Activated CD8-positive, alpha-beta T cell treated with anti-CD3 and anti-CD28 coated beads for 36 hours (primary cell): ENCODE measurements at places on chromosomes 2 and 18. TPM values are rescaled to one million over a fixed set of nuclear protein-coding genes. Genes with fewer than 3 reads are reported as not detected.

DNA sequence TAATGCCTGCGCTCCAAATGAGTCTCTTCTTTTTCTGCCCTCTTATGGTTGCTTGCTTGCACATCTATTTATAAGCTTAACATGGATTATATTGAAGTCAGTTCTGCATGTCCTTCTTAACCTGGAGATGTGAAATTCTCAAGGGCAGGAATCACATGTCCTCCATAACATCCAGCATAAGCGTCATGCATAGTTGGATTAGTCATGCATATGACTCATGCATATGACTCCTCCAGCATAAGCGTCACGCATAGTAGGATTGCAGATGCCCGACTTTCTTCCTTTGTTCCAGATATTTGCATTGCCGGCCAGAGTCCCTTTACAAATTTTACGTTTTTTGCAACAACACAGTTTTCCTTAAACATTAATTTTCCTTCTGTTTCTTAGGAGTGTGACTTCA lies 308.6 kb downstream of the TGIF1 start:
- no peak overlapping the region for H3K4me3 ChIP-seq
- DNase-seq, result no peak
- H3K4me1 ChIP-seq, result no peaks in the 10 kb centered on the region
- H3K36me3 ChIP-seq, result no peaks in the 10 kb centered on the region

Gene CENPA
- 33.6 TPM for total RNA-seq

DNA sequence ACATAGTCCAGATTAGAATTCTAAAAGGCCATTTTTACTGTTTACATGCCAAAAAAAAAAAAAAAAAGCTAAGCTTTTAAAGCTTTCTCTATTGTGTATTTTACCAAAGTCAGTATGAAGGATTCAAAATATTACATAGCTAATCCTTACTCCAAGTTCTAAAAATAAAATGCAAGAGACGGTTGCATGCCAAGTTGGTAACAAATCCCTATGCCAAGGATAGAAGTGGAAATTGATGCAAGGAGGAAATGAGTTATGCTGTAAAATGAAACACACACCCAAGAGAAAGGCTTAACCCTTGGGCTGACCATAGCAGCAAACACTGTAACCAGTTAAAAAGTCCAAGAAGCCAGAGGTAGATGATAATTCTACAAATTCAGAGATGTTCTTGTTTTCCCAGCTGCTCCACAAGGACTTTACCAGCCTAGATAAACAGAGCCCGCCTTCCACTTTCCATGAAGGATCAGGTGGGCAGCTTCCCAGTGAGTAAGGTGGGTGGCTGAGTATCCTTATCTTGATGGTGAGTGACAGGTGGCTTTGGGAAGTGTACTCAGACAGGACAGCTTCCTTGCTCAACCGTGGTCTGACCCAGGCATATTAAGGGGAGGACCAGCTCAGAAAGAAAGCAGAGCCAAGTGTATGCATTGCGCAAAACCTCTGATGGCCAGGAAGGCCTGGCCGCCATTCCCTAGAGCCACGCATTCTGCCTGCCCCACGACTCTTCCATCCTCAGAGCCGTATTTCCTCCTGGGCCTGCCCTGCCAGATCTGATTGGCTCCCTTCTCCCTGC lies 34.4 kb downstream of the ATP8B1 start:
- H3K27ac ChIP-seq, result no peak overlapping the region
- no peaks in the 10 kb centered on the region for H3K36me3 ChIP-seq
- no peak for DNase-seq
- H3K4me3 ChIP-seq, result no peak overlapping the region

DNA sequence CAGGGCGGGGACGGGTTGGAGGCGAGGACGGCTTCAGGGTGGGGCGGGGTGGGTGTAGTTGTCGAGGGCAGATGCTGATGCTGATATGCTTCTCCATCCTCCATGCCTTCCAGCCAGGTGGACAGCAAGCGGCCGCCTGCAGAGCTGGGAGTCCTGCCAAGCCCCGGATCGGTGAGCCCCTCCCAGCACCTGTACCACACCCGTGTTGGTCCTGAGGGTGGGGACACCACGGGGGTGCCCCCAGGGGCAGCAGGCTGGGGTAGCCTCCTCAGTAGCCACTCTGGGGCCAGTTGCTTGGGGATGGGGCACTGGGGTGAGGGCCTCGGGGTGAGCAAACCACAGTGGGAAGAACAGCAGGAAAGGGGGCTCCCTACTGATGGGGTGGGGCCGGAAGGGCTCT lies 2.6 kb downstream of the ANO7 start:
- no peaks in the 10 kb centered on the region for H3K4me1 ChIP-seq
- no peaks in the 10 kb centered on the region for H3K36me3 ChIP-seq
- H3K4me3 ChIP-seq, result no peak overlapping the region
- no peaks in the 10 kb centered on the region for H3K27me3 ChIP-seq
- DNase-seq, result no peak

Gene DNAH7
- 0.07 TPM for total RNA-seq

GRCh38 chr2:32742376-32742775 lies 114.5 kb downstream of the TTC27 start:
- H3K27ac ChIP-seq, result no peak overlapping the region
- H3K36me3 ChIP-seq, result peaks cover 43% of the 10 kb centered on the region
- peaks cover 5% of the 10 kb centered on the region for H3K4me1 ChIP-seq
- no peak for DNase-seq
- no peak overlapping the region for H3K4me3 ChIP-seq

DNA sequence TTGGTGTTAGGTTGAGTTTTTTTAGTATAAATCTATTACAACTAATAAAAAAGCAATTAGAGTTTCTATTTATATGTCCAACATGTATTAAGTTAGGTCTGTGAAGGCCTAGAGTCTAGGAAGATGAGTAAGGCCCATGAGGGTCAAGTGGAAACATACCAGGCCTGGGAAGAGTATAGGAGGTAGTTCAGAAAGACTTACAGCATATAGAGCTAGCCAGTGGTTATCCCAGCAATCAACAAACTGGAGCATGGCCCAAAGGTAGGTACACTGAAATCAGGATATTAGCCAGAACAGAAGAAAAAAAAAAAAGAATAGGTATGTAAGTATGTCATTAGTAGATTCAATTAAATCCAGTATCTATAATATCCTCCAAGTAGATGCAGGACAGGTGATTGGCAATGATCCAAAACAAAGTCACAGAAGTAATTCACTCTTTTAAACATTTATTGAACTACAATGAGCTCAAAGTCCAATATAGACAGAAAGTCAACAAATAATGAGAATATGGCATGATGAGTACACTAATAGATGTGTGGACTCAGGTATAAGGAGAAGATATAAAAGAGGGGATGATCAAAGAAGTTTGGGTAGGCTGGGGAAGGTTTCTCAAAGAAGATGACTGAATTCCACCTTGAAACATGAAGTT lies 70.3 kb downstream of the IKZF2 start:
- H3K4me1 ChIP-seq, result peaks cover 30% of the 10 kb centered on the region
- DNase-seq, result no peak
- peaks cover 13% of the 10 kb centered on the region for H3K36me3 ChIP-seq

DNA sequence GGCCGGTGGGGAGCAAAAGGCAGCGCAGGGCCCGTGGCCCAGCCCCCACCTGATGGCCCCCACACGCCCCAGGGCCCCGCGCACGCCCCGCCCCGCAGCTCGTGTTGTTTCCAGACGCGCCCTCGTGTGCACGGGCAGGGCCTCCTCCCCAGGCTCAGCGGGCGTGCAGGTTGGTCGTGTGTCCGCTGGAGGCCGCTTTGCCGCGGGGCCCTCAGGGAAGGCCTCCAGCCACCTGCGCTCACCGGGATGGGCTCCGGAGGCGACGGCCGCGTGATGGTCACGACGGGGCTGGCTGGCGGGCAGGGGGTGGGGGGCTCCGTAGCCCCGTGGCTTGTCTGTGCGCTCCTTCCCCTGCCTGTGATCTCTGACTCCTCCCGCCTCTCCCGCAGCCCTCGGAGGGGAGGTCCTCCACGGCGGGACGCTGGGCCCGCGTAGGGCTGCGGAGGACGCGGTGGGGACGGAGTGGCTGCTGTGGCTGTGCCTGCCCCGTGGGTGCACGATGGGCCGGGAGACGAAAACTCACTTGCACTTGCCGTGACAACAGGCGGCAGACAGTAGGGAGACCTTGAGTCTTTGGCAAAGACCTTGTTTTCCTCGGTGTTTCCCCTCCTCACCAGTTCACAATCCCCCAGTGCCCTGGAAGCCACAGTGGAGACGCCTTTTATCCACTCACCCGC lies 67.1 kb downstream of the RTP5 start:
- H3K27ac ChIP-seq, result no peak overlapping the region
- DNase-seq, result no peak
- H3K4me3 ChIP-seq, result no peak overlapping the region
- H3K36me3 ChIP-seq, result no peaks in the 10 kb centered on the region
- peaks cover 4% of the 10 kb centered on the region for H3K4me1 ChIP-seq

Gene COL3A1
- total RNA-seq, result not detected

Gene NAB1
- 23.0 TPM for total RNA-seq

Gene EPAS1
- total RNA-seq, result 12.2 TPM

DNA sequence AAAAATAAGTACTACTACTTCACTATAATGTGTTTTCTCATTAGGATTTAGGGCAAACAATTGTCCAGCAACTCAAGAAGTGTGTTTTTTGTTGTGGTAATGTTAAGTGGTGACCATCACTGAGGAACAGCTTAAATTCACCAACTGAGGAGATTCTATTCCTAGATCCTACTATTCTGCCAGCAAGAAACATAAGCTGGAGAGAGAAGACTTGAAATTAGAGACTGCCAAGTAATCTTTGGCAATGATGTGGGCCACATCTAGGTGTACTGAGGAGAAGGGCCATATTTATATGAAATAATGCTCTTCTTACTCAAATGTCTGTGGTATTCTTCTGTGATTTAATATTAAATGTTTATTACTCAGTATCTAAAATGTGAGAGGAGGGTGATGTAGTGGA lies 44.3 kb upstream of the MSTN start:
- no peak overlapping the region for H3K27ac ChIP-seq
- H3K27me3 ChIP-seq, result peaks cover 2% of the 10 kb centered on the region
- no peak for DNase-seq
- H3K4me1 ChIP-seq, result no peaks in the 10 kb centered on the region

GRCh38 chr18:78776151-78776550 lies 203.5 kb upstream of the SALL3 start:
- H3K27me3 ChIP-seq, result no peaks in the 10 kb centered on the region
- no peaks in the 10 kb centered on the region for H3K36me3 ChIP-seq
- no peak for DNase-seq
- H3K27ac ChIP-seq, result no peak overlapping the region
- H3K4me1 ChIP-seq, result no peaks in the 10 kb centered on the region

Gene ANKRD53
- not detected for total RNA-seq

DNA sequence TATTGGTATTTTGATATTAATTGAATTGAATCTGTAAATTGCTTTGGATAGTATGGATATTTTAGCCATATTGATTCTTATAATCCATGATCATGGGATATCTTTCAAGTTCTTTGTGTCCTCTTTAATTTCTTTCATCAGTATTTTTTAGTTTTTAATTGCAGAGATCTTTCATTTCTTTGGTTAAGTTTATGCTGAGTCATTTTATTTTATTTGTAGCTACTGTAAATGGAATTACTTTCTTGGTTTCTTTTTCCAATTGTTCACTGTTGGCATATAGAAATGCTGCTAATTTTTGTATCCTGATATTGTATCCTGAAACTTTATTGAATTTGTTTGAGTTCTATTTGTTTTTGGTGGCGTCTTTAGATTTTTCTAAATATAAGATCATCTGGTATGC lies 79.5 kb upstream of the DSEL start:
- H3K4me1 ChIP-seq, result no peaks in the 10 kb centered on the region
- H3K27me3 ChIP-seq, result peaks cover 6% of the 10 kb centered on the region
- no peaks in the 10 kb centered on the region for H3K36me3 ChIP-seq
- no peak overlapping the region for H3K4me3 ChIP-seq

GRCh38 chr2:158912112-158912511 lies 56.3 kb upstream of the TANC1 start:
- H3K4me3 ChIP-seq, result no peak overlapping the region
- no peak overlapping the region for H3K27ac ChIP-seq
- H3K36me3 ChIP-seq, result no peaks in the 10 kb centered on the region
- no peaks in the 10 kb centered on the region for H3K4me1 ChIP-seq
- DNase-seq, result no peak
- H3K27me3 ChIP-seq, result no peaks in the 10 kb centered on the region

GRCh38 chr2:134912361-134912760 lies 6.3 kb upstream of the CCNT2 start:
- no peak overlapping the region for H3K27ac ChIP-seq
- no peak overlapping the region for H3K4me3 ChIP-seq
- peaks cover 6% of the 10 kb centered on the region for H3K4me1 ChIP-seq
- H3K27me3 ChIP-seq, result no peaks in the 10 kb centered on the region
- no peaks in the 10 kb centered on the region for H3K36me3 ChIP-seq

Gene C2orf78
- not detected for total RNA-seq

- DNase-seq, result peak; percentile 23
- peaks cover 1% of the 10 kb centered on the region for H3K36me3 ChIP-seq
- H3K4me3 ChIP-seq, result no peak overlapping the region
- peaks cover 1% of the 10 kb centered on the region for H3K4me1 ChIP-seq
- peaks cover 4% of the 10 kb centered on the region for H3K27me3 ChIP-seq
Measured at GRCh38 chr2:191302459-191303139, 57.4 kb downstream of the MYO1B start.

Gene MLPH
- total RNA-seq, result not detected

GRCh38 chr2:200383380-200384110 lies 77.1 kb downstream of the SPATS2L start:
- H3K36me3 ChIP-seq, result no peaks in the 10 kb centered on the region
- DNase-seq, result no peak
- peak overlapping the region; percentile 89 for H3K27ac ChIP-seq
- H3K4me1 ChIP-seq, result peaks cover 16% of the 10 kb centered on the region

DNA sequence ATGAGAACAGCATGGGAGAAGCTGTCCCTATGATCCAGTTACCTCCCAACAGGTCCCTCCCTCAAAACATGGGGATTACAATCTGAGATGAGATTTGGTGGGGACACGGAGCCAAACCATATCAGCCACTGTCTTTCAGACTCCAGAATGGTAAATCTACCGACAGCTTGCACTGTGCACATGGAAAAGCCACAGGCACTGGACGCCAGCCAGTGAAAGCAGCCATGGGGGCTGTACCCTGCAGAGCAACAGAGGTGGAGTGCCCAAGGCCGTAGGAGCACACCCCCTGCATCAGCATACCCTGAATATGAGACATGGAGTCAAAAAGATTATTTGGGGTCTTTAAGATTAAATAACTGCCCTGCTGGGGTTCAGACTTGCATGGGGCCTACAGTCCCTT lies 218.4 kb downstream of the PDE1A start:
- no peak overlapping the region for H3K4me3 ChIP-seq
- no peaks in the 10 kb centered on the region for H3K4me1 ChIP-seq
- H3K36me3 ChIP-seq, result no peaks in the 10 kb centered on the region
- DNase-seq, result no peak
